Activated T-cell treated with anti-CD3 and anti-CD28 coated beads for 48 hours (primary cell): ENCODE measurements at places on chromosomes 12 and 14.
A peak's percentile ranks its signal among the peaks of the same experiment; 100 is the strongest.

GRCh38 chr12:67442347-67442841 lies 173.2 kb downstream of the CAND1 start:
- no peak for DNase-seq

GRCh38 chr12:68259318-68259940 lies 6.0 kb upstream of the IL22 start:
- DNase-seq = peak; percentile 41

- no peak for DNase-seq
Measured at GRCh38 chr14:96461950-96462798, 40.0 kb upstream of the PAPOLA start.

GRCh38 chr14:86543521-86543920 lies 1013.6 kb downstream of the FLRT2 start:
- DNase-seq = no peak

- DNase-seq = no peak
Measured at GRCh38 chr12:131197490-131197889, 243.8 kb downstream of the ADGRD1 start.

GRCh38 chr12:46483572-46484395 lies 111.2 kb upstream of the SLC38A2 start:
- DNase-seq = no peak

- no peak for DNase-seq
Measured at GRCh38 chr12:125218952-125219351, 153.7 kb downstream of the AACS start.

DNA sequence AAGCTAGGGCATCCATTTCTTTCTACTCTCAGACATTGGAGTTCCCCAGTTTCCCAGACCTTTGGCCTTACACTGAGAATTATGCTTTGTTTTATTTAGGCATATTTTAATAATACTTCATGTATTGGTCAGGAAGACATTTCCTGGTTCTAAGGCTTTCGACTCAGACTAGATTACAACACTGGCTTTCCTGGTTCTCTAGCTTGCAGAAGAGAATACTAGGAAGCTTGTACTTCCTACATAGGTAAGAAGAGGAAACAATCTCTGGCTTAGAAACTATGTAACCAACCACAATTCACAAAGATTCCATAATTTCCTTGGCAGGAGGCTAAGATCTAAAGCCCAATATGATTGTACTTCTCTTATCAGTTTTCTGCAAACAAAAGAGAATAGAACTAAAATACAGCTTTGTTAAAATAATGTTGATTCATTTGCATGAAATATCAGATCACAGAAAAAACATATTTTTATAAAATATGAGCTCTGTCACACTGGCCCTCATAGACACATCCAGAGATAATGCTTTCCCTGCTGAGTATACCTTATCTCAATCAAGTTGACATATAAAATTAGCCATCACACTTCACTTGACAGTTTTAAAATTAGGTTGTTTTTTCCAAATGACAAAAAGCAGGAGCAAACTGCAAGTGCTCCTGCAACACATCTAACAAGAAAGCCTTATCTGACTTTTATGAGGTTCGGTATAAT lies 30.5 kb downstream of the CLEC2D start:
- no peak for DNase-seq

GRCh38 chr12:128581321-128581761 lies 242.4 kb downstream of the SLC15A4 start:
- DNase-seq = no peak

- DNase-seq = no peak
Measured at GRCh38 chr12:47273191-47273626, 193.4 kb upstream of the AMIGO2 start.

DNA sequence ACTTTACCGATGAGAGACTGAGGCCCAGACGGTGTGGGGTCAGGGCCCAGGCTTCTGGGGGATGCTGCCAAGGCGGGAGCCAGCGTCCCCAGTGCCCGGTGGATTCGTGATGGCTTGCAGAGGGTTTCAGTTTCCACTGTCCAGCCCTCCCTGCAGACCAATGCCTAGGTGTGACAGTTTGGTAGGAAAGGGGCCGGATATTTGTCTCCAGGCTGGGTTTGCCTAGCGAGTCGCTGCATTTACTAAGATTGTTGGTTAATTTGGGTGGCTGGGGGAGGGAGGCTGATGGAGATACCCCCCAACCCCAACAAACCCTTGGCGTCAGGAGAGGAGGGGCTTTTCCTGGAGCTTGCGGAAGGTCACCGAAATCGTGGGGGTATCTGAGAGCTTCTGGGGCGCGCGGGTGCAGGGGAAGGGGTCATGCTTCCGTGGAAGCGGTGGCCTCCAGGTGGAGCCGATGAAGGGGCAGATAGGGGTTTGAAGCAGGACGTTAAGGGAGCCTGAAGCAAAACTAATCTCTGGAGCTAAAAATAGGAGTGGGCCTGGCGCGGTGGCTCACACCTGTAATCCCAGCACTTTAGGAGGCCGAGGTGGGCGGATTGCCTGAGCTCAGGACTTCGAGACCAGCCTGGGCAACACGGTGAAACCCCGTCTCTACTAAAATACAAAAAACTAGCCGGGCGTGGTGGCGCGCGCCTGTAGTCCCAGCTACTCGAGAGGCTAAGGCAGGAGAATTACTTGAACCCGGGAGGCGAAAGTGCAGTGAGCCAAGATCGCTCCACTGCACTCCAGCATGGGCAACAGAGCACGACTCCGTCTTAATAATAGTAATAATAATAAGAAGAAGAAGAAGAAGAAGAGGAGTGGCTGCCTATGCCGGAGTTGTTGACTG lies 1.1 kb upstream of the CDC42BPB start:
- no peak for DNase-seq

DNA sequence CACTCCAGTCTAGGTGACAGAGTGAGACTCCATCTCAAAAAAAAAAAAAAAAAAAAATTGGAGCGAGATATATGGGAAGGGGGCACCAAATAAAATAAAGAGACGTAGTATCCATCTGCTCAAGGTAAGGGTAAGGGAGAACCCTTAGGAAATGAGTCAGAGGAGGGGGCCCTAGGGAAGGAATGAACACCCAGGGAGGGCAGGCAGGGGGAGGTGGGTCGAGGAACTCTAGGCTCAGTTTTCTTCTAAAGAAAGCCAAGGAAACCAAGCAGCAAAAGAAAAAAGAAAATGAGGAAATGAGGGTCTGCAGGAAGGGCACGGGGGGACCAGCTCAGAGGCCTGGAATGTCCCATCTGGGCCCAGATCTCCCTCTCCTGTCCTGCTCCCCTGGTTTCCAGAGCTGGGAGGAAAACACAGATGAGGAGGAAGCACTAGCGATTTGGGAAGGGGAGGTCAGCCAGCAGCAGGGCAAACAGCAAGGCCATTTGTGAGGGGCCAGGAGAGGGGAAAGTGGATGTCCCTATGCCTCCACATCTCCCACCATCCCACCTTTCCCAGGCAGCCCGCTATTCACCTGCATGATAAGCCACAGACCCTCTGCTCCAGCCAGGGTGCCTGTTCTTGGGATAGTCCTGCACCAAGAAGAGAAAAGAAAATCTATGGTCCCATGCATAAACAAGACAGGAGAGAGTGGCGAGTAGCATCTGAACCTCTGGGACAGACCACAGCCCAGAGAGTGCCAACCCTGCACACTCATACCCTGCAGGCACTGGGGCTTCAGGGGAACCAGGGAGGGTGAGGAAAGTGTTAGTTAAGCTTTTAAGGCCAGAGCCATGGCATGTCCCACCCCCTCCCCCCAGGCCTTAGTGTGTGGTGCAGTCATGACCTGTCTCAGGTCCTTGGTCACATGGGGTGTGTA lies 11.9 kb downstream of the SPRYD3 start:
- no peak for DNase-seq

GRCh38 chr14:66087231-66087630 lies 398.9 kb upstream of the CCDC196 start:
- DNase-seq = no peak

- no peak for DNase-seq
Measured at GRCh38 chr12:4216187-4216927, 57.2 kb upstream of the CCND2 start.

GRCh38 chr14:23559010-23559925 lies 3.2 kb downstream of the THTPA start:
- DNase-seq = peak; percentile 67

DNA sequence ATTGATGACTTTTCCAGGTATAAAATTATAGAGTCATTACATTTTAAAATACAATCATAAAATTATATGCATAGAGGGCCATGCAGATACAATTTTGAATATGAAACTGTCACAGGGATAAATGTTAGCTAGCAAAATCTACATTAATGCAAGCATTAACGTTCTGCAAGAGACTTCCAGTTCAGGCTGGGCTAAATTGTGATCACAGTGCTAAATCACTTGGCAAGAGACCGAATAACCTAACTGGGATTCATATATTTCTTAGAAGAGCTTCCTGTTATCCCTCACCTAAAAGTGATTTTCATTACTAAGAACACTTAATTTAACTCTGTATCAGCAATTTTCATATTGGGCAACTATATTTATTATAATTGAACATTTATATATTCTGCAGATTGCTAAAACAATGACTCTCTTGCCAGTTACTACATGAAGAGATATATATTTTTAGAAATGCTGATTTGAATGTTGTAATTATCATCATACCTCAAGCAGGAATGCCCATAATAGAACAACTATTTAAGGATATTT lies 83.2 kb downstream of the MGAT4C start:
- no peak for DNase-seq

DNA sequence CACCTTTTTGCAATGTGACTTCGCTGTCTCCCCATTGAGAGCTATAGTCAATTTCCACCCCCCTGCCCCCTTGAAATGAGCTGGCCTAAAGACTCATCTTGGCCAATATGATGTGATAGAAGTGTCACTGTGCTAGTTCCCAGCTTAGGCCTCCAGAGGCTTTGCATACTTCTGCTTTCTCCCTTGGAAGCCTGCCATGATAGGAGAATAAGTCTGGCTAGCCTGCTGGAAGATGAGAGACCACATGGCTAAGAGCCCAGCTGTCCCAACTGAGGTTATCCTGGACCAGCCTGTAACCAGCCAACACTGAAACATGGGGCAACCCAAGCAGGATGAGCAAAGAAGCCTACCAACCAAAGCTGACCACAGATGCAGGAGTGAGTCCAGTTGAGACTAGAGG lies 196.9 kb downstream of the GRIN2B start:
- DNase-seq = no peak

DNA sequence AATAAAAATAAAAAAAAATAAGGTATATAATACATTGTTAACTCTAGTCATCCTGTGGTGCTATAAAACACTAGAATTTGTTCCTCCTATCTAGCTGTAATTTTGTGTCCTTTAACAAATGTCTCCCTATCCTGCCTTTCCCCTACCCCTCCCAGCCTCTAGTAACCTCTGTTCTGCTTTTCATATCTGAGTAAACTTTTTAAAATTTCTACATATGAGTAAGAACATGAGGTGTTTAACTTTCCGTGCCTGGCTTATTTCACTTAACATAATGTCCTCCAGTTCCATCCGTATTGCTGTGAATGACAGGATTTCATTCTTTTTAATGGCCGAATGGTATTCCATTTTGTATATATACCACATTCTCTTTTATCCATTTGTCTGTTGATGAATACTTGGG lies 71.3 kb upstream of the GNG2 start:
- no peak for DNase-seq

DNA sequence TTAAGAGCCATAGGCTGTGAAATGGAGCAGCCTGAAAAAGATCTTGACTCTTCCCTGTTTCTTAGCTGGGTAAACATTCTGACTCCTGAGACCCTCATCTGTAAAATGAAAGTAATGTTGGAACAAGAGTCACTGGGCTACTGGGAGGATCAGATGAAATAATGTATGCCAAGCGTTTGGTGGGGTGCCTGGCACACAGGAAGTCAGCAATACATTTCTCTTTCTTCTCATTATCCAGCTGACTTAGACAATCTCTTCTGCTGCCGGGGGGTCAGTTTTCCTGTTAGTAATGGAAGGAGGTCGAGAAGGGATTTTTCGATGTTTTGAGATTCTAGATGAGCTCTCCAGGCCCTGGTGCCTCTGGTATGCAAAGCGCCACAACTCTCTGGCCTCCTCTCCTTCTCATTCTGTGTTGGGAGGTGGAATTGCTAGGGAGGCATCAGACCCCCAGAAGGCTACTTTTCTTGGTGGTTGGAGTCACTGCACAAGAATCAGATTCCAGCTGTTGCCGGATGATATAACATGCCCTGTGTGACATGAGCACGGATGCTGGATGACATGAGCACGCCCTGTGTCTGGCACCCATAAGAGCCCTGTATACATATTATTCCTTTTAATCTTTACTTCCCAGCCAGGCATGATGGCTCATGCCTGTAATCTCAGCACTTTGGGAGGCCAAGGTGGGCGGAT lies 4.3 kb downstream of the OASL start:
- DNase-seq = no peak

GRCh38 chr12:7354529-7354928 lies 50.7 kb downstream of the ACSM4 start:
- no peak for DNase-seq

- no peak for DNase-seq
Measured at GRCh38 chr12:51199366-51199945, 18.4 kb downstream of the POU6F1 start.
